T47D (cell line): ENCODE measurements at places on chromosomes 12 and 14.

GRCh38 chr12:124328636-124329035, 33.7 kb downstream of the RFLNA start:
- DNase-seq = no peak

DNA sequence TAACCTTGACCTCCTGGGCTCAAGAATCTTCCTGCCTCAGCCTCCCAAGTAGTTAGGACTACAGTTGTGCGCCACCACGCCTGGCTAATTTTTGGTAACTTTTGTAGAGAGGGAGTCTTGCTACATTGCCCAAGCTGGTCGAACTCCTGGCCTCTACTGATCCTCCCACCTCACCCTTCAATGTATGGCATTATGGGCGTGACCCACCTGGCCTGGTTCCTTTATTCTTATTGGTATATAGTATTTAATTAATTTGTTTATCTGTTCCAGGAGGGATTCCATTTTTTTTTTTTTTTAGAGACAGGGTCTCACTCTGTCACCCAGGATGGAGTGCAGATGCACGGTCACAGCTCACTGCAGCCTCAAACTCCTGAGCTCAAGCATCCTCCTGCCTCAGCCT, 40.9 kb upstream of the EAPP start:
- no peak for DNase-seq

DNA sequence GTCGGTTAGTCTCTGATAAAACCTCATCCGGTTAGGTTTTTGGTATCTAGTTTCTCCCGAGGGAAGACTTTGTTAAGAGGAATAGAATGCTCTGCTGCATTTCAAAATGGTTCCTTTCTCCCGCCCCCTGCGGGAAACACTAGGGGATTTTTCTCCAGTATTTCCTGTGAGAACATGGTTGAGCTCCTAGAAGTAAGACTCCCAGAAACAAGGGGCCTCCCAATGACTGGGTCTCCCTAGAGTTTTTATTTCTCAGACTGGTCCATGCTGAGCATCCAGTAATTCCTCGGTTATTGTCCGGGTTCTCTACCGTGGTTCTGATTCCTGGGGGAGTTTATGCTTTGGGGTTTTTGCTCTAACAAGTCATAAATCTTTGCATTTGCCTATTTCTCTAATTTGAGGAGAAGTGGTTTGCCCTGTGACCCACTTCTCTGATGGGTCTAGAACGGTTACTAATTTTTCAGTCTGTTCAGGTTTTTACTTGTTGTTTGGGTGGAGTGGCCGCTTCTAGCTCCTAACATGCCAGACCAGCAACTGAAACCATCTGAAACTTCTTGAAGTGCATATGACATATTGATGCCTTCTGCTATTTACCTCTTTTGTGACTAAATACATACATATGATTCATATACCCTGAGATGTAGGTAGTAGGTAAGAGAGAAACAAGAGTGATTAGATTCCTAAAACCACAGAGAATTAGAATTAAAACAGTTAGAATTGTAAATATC, 25.1 kb downstream of the TESPA1 start:
- DNase-seq = no peak

GRCh38 chr14:100849115-100849781, 23.3 kb downstream of the MEG3 start:
- DNase-seq = no peak

GRCh38 chr12:129550353-129550752, 353.5 kb downstream of the TMEM132D start:
- no peak for DNase-seq

GRCh38 chr12:124418156-124418555, 123.3 kb downstream of the RFLNA start:
- no peak for DNase-seq

DNA sequence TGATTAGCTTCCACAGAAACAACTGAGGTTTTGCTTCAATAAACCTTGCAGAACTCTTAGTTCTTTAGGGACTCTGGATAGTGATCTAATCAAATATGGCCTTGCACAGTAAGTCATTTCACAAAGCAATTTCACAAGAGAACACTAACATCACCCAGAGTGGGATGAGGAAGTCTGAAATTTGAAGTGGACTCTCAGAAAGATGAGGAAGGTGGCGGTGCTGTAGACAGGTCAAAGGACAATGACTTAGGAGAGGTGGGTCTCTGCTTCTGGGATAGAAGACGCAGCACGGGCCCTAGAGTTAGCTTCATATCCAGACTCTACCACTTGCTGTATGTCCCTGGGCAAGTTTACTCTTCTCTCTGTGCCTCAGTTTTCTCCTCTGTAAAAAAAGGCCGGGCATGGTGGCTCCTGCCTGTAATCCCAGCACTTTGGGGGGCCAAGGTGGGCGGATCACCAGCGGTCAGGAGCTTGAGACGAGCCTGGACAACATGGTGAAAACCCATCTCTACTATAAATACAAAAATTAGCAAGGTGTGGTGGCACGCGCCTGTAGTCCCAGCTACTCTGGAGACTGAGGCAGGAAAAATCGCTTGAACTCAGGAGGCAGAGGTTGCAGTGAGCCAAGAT, 18.9 kb downstream of the FOS start:
- no peak for DNase-seq

DNA sequence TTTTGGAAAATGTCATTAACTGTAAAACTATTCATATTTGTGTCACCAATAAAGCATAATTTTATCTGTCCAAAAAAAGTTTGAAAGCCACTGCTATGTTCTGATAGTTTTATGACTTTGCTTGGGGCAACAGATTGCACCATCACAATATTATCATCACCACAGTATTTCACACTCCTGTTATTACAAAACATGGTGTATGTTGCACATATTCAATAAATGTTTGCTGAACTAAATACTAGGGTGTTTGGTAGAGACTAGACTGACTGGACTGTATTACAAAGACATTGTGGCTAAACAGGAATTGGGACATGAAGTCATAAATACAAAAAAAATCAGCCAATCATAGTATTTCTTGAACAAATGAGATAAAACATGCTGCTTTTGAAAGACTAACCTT, 55.1 kb downstream of the PAWR start:
- no peak for DNase-seq

GRCh38 chr14:31127690-31128089, 79.9 kb downstream of the HECTD1 start:
- DNase-seq = no peak

DNA sequence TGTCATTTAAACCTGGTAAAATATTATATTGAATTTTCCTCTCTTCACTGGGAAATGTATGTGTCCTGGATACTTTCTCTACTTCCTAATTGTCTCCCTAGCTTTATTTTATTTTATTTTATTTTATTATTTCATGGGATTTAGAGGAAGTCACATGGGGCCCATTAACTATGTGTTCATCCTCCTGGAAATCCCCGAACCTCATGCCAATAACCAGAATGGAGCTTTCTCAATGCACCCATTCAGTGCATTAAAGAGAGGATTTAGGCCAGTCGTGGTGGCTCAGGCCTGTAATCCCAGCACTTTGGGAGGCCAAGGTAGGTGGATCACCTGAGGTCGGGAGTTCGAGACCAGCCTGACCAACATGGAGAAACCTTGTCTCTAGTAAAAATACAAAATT, 1.3 kb upstream of the RPGRIP1 start:
- no peak for DNase-seq

DNA sequence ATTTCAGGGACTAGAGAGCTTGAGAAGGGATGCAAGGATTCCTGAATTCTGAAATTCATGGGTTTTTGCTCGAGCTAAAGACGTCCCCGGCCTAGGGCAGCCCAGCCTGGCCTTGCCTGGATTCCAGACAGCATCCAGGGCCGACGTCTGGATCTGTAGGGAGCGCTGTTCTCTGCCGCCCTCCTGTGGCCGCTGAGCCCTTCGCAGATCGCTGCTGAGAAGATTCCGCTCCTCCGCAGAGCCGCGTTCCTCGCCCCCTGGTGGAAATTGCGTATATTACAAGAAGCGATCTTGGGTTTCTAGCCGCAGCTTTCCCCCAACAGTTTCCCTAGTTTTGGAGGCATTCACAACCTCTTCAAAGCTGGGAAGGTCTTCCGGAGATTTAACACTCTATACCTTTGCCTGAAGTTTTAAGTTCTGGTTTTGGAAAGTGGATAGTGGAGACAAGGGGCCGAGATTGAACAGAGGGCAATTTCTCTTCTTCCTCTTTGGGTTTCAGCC, 5.1 kb downstream of the CISTR start:
- DNase-seq = peak; percentile 90

DNA sequence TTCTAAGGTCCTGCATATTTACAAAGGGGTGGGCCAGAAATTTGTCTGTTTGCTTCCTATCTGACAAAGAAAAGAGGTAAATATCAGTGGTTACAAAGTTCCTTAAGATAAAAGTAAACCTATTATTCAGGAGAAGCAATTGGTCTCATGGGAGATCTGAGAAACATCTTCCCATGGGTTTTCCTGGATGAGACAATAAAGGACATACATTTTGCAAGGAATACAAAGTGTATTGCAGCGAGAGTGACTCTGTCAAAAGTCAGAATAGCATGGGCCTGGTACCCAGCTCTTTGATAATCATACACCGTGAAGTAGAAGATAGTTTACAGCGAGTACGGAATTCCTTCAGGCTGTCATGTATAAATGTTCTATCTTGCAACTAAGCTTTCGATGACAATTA, 14.2 kb downstream of the LRRK2 start:
- no peak for DNase-seq

DNA sequence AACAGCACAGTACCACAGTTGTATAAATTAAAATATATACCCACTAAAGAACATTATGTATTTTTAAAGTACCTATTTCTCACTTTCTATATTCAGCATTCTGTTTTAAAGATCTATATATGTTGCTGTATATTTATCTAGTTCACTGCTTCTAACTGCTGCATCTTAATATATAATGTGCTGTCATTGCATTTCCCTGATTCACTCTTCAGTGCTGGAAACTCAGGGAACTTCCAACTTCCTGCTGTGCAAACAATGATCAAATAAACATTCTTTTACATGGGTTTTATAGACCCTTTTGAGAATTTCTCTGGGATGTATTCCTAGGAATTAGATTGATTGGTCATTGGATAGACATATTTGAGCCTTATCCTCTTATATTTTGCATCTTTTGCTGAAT, 379.1 kb downstream of the APAF1 start:
- no peak for DNase-seq

DNA sequence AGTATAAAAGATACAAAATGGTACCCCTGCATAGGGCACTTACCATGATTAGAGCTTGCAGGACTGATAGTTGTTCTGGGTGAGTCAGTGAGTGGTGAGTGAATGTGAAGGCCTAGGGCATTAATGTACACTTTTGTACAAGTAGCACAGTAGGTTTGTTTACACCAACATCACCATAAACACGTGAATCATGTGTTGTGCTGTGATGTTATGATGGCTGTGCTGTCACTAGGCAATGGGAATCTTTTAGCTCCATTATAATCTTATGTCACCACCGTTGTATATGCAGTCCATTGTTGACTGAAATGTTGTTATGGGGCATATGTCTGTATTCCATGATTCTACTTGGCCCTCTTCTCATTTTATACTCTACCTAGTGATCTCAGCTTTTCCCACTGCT, 11.8 kb downstream of the NUBPL start:
- no peak for DNase-seq

- DNase-seq = no peak
Measured at GRCh38 chr14:51824191-51824590, 36.2 kb upstream of the GNG2 start.

DNA sequence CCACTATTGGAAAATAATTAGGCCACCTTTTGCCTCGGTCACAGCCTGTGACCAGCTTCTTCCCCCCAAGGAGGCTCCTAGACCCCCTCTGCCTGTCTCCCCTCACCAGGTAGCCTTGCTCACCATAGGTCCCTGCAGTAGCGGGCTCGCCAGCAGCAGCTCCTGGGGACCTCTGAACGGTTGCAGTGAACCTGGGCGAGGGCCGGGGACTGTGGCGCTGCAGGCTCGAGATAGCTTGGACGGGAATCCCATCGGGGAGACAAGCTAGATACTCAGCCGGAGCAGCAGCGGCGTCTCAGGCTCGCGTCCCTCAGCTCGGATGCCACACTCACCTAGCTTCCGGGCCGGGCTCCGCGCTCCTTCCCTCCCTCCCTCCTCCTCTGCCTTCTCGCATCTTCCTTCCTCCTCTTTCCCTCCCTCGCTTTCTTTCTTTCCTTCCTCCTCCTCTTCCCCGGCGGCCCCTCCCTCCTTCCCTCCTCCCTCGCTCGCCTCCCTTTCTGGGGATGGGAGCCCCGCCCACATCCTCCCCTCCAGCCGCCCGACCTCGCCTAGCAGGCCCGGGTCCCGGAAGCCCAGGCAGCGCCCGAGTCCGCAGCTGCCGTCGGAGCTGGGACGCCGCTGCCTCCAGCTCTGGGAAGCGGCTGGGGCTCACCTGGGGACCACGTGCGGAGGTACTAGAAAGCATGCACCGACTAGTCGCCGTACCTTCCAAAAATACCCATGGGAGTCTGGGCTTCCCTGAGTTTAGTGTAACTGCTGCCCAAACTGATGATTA, at the start of gene BMP4:
BMP4 (minus strand) TSS at position 399 of the 775 bp plus-strand sequence. CDS start 4,603 bp downstream, outside the sequence.
- DNase-seq = peak; percentile 72

GRCh38 chr12:31456562-31456961, 130.6 kb upstream of the SINHCAF start:
- no peak for DNase-seq

- peak; percentile 59 for DNase-seq
Measured at GRCh38 chr12:65602610-65603295, 221.5 kb upstream of the HMGA2 start.

DNA sequence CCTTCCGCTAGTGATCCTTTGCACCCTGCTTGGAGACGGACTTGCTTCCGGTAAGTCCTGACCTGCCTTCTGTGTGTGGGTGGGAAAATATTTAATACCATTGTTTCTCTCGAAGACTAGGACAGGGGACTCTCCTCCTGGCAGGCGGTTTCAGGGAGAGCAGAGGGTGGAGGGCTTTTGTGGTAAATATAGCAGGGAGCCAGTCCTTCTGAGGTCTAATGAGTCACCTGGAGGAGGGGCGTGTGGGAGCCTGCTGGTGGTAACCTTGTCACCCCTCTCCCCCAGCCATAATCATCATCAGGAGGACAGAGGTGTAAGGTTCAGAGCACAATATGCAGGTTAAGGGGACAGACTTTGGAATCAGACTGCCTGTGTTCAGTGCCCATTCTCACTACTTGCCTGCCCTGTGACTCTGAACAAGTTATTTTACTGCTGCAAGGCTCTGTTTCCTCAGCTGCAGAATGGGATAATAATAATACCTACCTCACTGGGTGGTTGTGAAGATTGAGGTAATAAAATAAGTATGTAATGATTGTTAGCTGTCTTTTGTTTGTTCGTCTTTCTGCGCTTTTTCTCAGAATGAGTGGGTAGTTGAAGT, 47.4 kb downstream of the SUSD6 start:
- no peak for DNase-seq

- DNase-seq = no peak
Measured at GRCh38 chr12:30988086-30988485, 61.5 kb downstream of the TSPAN11 start.

GRCh38 chr12:24605466-24605865, 343.4 kb downstream of the BCAT1 start:
- DNase-seq = no peak
